ENCODE measurements at places on chromosomes 16 and 17.
A peak's percentile ranks its signal among the peaks of the same experiment; 100 is the strongest.

GRCh38 chr17:83152227-83152744, 72.9 kb downstream of the METRNL start:
- DNase-seq: no peak

- no peak for DNase-seq
These were observed at the start of gene KRTAP4-4 for GRCh38 chr17:41160648-41161047. Gene KRTAP4-4, minus strand, starts transcription at chr17:41160748. Its CDS starts 57 bp downstream, at chr17:41160691.

DNA sequence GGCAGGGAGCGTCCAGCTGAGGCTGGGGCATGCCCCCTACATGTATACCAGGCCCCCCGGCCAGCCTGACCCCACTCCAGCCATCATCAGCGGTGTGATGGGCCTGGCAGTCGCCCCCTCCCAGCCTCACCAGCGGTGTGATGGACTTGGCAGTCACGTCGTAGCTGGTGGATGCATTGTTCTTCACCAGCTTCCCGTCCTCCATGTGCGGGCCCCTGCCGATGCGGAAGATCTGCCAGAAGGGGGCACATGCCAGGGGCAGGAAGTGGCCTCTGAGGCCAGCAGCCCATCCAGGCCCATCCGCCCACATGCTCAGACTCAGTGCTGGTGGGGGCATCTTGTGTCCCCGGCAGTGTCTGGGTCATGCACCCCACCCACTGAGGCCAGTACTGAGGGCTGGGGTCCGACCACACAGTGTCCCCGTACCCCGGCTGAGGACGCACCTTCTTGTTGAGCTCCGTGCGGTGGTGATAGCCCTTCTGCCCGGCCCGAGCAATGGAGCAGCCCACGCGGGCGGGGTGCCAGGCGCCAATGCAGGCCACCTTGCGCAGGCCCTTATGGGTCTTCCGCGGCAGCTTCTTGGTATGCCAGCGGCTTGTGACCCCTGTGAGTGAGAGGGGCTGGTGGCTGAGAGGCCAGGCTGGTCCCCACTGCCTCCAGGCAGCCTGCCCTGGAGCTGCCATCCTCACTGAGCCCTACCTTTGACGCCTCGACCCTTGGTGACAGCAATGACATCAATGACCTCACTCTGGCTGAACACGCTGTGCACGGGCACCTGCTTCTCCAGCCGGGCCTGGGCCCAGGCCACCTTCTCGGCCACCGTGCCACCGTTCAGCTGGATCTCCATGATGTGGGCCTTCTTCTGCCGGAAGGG, 3.7 kb upstream of the MSRB1 start:
- DNase-seq: no peak

DNA sequence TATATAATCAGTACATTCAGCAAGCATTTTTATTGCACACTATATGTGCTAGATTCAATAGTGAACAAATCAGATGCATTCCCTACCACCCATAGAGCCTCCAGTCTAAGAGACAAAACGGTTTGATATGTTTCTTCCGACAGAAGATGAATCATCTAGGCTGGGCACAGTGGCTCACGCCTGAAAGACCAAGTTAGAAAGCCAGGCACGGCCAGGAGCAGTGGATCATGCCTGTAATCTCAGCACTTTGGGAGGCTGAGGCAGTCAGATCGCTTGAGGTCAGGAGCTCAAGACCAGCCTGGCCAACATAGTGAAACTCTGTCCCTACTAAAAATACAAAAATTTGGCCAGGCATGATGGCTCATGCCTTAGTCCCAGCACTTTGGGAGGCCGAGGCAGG, 18.3 kb upstream of the COPRS start:
- DNase-seq: no peak

DNA sequence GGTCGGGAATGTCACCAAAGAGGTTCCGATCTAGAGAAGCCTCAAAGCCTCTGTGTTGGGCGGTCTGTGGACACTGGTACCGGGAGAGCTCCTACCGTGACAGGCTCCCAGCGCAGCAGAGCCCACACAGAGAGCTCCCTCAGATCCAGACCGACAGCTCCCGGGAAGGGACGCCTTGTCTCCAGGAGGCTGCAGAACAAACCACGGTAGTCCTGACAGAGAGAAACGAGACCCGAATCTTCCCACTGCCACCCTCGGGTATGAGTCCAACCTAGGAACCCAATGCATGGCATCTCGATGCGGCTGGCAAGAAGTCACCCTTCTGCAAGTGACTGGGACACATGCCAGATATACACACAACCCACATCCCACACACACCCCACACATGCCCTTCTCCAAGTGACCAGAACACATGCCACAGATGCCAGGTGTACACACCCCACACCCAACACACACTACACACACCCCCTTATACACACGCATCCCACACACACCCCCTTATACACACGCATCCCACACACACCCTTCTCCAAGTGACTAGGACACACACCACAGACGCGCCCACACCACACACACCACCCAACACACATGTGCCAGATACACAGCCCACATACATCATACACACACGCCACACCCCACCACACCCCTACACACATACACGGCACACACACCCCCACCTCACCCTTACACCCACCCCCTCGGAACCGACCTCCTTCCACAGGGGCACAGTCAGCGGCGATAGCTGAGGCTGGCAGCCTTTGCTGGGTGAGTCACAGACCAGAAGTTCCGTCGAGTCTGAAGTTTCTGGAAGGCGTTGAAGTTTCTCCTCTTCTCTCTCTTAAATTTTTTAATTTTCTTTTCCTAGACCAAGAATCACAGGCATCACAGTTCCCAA, 15.9 kb upstream of the CYTH1 start:
- no peak for DNase-seq

GRCh38 chr17:40726919-40727318, 23.4 kb upstream of the KRT24 start:
- no peak for DNase-seq

GRCh38 chr17:20271011-20271610, 196.2 kb downstream of the LGALS9B start:
- DNase-seq: no peak

DNA sequence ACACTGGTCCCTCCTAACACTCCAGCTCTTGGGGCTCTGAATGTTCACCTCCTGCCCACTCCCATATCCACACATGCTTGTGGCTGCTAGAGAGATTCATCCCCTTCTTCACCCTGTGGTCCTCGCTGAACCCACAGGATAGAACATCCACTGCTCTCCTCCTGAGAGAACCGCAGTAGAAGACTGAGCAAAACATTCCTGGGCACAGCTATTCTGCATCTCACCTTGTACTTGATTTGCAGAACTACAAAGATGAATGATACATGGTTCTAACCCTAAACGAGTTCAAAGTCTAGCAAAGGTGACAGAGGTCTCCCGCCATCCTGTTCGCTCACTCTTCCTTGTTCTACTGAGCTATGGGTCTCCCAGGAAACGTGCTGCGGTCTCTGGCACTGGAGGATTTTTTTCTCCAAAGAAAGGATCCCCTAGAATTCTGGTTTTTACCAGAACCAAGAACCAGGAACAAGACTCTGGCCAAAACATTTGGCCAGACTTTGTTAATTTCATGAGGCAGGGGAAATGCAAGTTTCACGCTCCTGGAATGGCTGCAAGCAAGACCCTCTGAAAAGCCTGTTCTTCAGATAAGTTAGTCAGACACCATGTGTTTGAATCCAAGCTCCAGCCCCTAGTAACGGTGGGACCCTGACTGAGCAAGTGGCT, 39.5 kb downstream of the TMEM114 start:
- no peak for DNase-seq

DNA sequence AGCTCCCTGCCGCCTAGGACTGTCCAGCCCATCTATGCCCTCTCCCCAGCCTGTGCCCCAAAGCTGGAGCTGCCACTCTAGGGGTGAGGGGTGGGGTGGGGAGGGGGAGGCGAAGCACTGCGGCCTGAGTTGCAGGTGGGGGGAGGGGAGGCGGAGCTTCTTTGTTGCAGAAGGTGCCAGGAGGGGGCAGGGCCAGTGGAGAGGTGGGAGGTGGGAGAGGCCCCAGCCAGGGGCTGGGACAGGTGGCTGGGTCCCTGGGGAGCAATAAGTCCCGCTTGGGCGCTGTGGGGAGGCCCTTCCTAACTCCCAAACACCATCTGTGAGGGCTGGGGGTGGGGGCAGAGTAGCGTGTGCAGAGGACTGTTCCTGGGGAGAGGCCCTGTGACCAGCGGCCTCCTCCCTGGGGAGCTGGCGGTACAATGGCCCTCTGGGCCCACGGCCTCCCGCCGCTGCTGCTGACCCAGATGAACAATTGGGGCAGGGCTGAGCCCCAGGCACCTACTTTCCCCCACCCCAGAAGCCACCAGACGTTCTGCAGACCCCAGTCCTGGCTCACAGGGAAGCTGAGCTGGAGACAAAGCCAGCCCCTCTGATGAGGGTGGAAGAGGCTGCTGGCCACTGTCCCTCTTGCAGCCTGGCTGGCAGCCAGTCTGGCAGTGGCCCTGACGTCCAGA, 2.2 kb upstream of the NTN3 start:
- no peak for DNase-seq

- no peak for DNase-seq
These were observed 27.0 kb upstream of the MMD start for GRCh38 chr17:55448681-55449080.

GRCh38 chr17:66438101-66438500, 135.7 kb downstream of the PRKCA start:
- DNase-seq: no peak

DNA sequence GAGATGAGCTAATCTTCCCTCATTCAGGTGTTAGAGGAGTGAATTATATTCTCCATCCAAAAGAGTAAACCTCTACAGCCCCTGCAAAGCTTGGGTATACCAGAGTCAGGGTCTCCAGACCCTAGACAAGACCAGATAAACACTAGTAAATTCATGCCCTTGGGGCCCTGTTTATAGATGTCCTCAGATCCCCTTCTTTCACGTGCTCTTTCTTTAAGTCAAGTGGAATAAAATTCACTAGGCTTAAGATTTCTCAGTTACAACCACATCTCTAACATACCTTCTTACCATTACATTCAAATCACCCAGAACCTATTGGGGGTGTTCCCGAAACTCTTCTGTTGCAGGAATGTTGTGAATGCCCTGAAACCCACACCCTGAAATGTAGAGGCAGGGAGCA, 2.2 kb upstream of the C17orf58 start:
- DNase-seq: no peak

DNA sequence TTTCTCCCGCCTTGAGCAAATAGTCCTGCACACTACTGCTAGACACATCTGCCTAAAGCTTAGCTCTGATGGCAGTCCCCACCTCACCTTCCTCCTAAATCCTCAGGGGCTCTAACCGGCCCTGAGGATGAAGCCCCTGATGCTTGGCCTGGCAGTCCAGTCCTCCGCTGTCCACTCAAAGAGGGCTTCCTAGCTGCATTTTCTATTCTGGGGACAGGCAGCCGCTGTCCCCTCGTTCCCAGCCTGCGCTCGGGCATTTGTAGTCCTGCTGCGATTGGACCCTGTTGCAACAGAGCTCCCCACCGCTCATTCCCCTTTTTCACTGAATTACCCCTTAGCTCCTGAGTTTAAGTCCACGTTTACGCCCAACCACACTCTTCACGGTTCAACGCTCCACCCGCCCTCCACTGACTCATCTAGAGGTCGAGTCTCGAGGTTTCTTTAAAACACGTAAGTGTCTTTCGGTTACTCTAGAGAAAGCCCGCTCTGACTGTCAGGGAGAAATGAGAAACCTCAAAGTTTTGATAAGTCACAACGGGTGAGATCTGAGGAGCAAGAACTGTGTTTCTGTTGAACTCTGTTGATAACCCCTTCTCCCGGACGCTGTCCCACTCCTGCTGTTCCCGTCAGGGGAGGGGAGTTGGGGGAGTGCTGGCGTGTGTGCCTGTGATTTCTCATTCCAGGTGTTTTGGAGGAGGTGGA, 4.5 kb downstream of the CCR7 start:
- DNase-seq: no peak

DNA sequence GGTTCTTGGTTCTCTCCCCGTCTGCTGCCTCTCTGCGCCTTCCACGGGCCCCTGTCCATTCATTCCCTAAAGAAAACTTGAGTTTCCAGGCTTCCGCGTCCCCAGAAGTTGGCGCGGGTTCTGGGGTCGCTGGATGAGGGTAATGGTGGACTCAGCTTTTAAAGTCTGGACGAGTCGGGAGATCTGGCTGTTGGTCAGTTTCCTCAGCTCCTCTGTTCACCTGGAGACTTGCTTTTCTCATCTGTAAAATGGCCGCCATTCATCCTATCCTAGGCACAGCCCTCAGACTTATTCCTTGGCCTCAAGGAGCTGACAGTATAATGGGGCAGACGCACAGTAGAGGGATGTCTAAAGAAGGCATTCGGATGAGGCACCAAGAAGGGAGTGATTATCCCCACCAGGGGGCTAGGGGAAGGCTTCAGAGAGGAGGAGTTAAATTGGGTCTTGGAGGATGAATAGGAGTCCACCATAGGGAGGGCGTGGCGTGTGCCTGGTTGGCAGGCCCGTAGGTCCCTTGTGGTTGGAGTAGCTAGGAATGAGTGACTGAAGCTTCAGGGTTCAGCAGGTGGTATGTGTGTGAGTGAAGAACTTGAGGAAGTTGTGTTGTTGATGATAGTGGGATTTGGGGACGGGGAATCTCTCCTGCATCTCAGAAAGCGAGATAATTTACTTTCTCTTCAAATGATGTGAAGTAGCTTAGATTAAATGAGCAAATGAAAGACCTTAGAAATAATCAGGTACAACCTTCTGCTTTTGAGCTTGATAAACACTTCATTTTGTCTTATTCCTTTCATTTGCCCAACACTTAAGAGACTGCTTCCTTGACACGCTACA, 652 bp downstream of the VPS35L start:
- no peak for DNase-seq

DNA sequence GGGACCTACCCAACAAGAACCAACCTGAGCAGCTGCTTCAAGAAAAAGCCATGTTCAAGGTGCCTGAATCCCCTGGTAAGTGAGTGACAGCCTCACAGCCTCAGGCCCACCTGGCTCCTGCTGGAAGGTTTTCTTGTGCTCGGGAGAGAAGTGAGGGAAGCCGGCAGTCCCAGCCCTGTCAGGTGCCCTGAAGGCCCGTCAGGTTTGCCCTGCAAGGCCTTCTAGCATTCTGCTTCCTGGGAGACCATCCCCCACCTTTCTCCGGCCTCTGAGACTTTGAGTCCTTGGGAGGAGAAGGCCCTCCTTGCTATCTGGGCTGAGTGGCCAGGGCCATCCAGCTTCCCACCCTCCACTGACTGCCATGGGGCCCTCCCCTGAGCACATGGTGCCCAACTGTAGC, 166.7 kb upstream of the ZNF267 start:
- DNase-seq: no peak

DNA sequence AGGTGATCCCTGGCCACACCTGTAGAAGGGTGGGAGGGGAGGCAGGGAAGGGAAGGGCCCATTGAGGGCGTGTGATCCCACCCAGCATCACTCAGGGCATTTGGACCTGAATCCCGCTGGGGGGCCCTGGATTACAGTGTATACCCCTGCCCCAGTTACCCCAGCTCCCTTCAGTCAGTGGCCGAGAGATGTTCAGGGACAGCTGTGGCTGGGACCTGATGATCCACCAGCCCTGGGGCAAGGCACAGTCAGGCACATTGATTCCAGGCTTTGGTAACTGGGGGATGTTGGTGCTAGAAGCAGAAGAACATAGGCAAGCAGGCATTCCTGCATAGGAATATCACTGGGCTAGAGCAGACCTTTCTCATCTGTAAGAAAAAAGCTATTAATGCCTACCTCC, 170.3 kb downstream of the FOXL1 start:
- no peak for DNase-seq

GRCh38 chr17:78862073-78863023, 21.7 kb upstream of the USP36 start:
- DNase-seq: peak; percentile 99

- DNase-seq: no peak
These were observed 8.1 kb upstream of the ITGAE start for GRCh38 chr17:3809135-3809534.

GRCh38 chr16:9680968-9681367, 501.3 kb downstream of the GRIN2A start:
- DNase-seq: no peak
